ENCODE measurements at places on chromosomes 6 and 20.

DNA sequence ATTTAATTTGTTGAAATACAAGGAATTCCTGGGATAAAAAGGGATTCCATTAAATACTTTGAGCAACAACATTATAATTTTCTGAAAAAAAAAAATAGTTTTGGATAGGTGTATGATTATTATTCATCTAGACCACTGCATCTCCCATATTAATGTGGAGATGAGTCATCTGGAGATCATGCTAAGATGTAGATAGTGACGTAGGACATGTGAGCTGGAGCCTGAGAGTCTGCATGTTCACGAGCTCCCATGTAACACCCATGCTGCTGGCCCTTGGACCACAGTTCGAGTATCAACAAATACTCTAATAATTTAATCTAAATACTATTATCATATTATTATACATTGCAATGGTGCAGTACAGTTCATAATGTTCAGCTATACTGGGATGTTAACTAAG, 91.6 kb downstream of the EPM2A start:
- DNase-seq, result no peak

- DNase-seq, result no peak
These were observed 97.0 kb upstream of the PREP start for GRCh38 chr6:105499931-105500330.

- no peak for DNase-seq
These were observed 39.0 kb upstream of the ANGPT4 start for GRCh38 chr20:955111-955510.

- DNase-seq, result peak; percentile 82
These were observed 31.7 kb upstream of the CCN5 start for GRCh38 chr20:44683263-44684046.

- peak; percentile 98 for DNase-seq
These were observed 78.7 kb upstream of the BTN3A2 start for GRCh38 chr6:26286168-26286877.

- DNase-seq, result no peak
These were observed 110.1 kb downstream of the FOXA2 start for GRCh38 chr20:22474224-22474623.

- DNase-seq, result no peak
These were observed 44.0 kb upstream of the TTPAL start for GRCh38 chr20:44431502-44432234.

GRCh38 chr20:42484335-42484734, 705.4 kb downstream of the PTPRT start:
- peak; percentile 72 for DNase-seq

DNA sequence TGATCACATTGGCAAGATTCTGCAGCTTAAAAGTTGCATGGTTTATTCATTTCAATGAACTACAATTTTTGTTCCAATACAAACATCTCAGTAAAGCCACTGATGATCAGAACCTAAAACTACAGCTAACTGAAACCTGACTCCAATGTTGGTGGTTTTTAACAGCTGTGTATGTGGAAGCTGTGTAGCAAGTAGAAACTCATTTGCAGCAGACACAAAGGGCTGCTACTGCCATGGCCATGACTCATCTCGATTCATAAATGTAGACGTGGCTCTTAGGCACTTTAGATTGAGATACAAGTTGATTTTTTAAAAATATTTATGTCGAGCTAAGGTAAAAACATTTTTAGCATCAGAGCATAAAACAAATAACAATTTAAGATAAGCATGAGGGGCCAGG, 19.5 kb upstream of the MAP3K4 start:
- DNase-seq, result peak; percentile 59

DNA sequence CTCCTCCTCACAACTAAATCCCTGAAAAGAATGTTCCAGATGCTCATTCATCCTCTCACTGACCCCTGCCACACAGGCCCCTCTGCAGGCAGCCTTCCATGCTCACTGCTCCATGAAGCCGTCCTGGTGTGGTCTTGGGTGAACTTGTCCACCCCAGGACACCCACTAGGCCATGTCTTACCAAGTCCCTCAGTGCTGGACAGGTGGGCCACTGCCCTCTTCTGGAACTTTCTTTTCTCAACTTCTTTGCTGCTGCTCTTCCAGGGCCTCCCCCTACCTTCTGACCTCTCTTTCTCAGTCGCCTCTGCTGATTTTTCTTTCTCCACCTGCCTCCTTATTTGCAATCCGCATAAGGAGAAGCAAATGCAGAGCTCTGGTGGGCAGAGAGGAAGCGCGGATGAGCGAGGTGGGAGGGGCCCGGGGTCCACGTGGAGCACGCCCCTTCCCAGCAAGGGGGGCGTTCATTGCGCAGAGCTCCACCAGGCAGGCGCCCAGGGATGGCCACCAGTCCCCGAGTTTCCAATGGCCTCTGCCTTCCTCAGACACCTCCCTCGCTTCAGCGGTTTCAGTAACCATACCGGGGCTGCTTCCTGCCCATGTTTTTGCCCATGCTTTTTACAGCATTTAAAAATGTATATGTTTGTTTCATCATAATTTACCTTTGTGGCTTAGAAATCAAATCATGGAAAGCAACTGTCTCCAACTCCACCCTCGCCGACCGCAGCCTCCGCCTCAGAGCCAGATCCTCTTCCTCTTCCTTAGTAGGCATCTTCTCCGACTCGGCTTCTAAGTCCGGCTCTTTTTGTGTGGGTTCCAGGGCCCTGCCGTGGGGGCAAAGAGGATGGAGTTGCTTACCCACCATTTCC, 129.6 kb downstream of the ZDHHC14 start:
- DNase-seq, result no peak

- no peak for DNase-seq
These were observed 67.1 kb upstream of the SLC2A12 start for GRCh38 chr6:134119486-134119885.

DNA sequence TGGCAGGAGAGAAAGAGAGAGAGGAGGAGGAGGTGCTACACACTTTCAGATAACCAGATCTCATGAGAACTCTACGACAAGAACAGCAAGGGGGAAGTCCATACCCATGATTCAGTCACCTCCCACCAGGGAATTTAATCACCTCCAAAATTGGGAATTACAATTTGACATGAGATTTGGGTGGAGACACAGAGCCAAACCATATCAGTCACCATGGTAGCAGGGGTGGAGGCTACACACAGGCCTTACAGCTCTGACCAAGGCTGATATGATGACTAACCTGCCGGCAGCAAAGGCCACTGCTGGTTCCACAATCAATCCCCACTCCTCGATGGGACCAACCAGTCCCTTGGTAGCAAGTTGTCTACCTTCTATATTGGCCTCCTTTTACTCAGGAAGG, 13.6 kb upstream of the RBM24 start:
- DNase-seq, result no peak

DNA sequence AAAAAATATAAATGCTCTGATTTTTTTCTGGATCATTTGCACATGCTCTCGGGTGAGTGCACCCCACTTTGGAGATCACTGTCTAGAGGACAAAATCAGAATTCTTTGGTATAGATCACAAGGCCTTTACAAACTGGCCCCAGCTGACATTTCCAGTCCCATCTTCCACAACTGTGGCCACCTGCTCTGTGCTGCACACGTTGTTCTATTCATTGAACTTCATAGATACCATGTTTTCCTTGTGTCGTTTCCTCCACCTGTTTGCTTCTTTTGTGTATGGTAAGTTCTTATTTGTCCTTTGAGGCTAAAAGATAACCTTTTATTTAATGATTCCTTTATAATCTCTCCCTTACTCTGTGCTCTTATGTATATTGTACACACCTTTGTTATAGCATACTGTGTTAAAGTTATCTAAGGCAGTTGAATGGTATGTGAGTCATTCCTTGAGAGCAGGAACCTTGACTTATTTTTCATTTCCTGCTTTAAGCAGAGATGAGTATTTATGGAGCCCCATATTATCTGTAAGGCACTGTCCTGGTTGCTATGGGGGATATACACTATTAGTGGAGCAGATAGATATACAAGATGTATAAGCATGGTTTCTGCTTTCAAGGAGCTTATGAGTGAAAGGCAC, 12.0 kb upstream of the SLC17A5 start:
- no peak for DNase-seq

GRCh38 chr6:75546381-75546780, 52.8 kb upstream of the FILIP1 start:
- no peak for DNase-seq

DNA sequence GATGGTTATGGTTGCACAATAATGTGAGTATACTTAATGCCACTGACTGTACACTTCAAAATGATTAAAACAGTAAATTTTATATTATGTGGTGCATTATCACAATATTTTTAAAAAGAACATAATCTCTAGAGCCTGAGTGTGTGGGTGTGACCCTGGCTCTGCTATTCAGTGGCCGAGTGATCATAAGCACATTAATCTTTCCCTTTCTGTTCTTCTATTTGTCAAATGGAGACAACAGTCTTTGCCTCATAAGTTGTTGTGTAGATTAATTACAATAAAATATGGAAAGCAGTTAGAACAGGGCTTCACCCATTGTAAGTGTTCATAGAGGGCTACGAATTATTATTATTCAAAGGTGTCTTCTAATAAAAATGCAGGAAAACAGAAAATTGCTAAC, 548.6 kb downstream of the HTR1B start:
- DNase-seq, result no peak

DNA sequence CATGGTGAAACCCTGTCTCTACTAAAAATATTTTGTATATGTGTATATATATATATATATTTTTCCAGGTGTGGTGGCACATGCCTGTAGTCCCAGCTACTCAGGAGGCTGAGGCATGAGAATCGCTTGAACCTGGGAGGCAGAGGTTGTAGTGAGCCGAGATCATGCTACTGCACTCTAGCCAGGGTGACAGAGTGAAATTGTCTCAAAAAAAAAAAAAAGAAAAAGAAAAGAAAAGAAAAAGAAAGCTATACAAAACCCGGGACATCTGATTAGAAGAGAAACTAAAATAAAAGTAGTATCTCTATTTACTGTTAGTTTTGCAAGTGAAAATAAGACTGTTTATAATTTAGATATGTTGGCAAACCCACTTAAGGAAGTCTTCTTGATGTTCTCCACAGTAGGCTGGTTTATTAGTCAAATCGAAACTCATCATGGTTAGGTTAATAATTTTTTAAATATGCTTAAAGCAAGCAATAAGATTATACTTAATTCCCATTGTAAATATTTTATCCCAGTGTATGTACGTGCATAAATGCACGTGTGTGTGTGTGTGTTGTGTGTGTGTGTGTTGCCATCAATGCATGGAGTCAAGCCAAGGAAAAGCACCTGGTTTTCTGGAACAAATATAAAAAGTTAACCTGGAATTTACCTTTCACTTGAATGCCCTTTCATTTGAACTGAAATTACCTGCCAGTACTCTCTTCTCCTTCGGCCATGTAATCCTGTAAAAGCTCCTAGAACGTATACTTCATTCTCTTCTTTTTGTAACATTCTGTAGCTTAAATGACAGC, 7.1 kb downstream of the VNN2 start:
- no peak for DNase-seq

DNA sequence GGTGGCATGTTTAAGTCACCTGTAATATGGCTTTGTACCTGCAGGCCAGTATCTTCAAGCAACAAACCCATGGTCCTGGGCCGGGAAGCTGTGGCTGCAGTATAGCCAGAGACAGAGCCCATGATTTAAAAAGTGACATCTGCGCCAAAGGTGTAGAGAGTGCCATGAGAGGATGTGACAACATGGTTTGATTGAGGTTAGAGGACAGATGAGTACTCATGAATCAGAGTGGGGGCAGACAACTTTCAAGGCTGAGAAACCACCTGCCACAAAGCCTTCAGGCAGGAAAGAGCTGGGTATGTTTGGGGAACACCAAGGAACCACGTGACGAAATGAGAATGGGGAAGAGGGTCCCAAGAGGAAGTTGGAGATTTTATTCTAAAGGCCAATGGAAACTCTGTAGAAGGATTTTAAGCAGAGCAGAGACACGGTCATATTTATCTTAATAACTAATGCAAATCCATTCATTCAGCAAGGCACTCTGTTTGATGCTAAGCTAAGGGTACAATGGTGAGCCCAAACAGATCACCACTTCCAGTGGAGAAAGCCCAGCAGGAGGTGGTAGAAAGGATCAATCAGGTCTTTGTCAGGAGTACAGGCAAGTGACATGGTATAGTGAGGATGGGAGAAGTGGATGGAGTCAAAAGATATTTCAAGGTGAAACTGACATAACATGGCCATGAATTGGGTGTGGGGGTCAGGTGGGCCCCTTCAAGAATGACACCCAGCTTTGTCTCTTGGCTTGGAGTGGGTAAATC, 3.4 kb upstream of the MICAL1 start:
- DNase-seq, result no peak

- DNase-seq, result no peak
These were observed 45.6 kb upstream of the IYD start for GRCh38 chr6:150323205-150323604.

DNA sequence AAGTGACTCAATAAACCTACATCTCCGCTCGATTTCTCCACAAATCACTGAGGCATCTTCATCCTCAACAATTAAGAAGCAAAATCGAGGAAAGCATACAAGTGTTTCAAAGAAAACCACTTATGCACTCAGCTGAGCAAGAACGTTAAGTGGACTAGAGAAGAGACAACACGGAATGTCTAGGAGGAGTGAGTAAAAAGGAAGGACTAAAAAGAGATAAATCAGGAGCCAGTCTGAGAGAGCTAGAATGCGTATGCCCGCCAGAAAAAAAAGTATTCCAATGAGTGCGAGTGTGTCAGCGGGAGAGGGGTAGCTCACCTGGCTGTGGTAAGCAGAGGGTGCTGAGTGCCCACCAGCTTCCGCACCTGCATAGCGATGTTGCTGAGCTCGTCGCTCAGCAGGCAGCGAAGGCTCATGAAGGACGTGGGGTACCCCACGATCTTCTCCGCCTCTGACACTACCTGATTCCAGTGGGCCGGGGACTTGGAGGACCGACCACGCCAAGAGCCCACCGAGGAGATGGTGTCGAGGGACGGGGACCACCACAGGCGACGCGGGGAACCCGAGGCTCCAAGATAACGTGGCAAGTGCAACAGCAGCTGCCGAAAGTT, 587 bp downstream of the PDSS2 start:
- peak; percentile 59 for DNase-seq

DNA sequence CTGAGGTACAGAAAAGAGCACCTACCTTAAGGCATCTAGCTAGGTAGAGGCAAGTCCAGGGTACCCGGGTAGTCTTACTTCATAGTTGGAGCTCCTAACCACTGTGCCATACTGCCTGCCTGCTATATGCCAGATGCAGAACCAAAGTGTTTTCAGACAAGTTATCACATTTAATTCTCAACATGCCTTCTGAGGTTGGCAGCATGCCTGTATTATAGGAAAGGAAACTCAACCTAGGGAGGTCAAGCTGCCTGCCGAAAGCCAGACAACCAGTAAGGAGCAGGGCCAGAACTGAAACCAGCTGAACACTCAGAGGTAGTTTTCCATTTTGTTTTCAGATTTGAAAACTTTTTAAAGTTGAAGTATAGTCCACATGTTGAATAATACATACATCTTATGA, 5.4 kb downstream of the CTNNBL1 start:
- DNase-seq, result no peak
